Myometrial cell (primary cell): ENCODE measurements at places on chromosomes 6 and 20. TPM values are rescaled to one million over a fixed set of nuclear protein-coding genes. Genes with fewer than 3 reads are reported as not detected.

The OTOR gene
- total RNA-seq = not detected in 2 replicates

The TMEM14B gene
- total RNA-seq = 128 and 150 TPM in 2 replicates

The CST4 gene
- total RNA-seq = not detected in 2 replicates

The CUL7 gene
- 49.3 TPM in 2 replicates for total RNA-seq

The OR2J3 gene
- total RNA-seq = not detected in 2 replicates

The HLA-E gene
- 231 and 235 TPM in 2 replicates for total RNA-seq

The NRSN1 gene
- total RNA-seq = not detected in 2 replicates

The EPPIN gene
- total RNA-seq = not detected in 2 replicates

The OXT gene
- not detected in 2 replicates for total RNA-seq

The GOPC gene
- total RNA-seq = 37.5 and 53.7 TPM in 2 replicates

The RWDD2A gene
- 2.3 and 2.9 TPM in 2 replicates for total RNA-seq

The DST gene
- total RNA-seq = 95.4 and 127 TPM in 2 replicates
